RWPE2 (cell line): ENCODE measurements at places on chromosomes 2 and 18.
A peak's percentile ranks its signal among the peaks of the same experiment; 100 is the strongest.

DNA sequence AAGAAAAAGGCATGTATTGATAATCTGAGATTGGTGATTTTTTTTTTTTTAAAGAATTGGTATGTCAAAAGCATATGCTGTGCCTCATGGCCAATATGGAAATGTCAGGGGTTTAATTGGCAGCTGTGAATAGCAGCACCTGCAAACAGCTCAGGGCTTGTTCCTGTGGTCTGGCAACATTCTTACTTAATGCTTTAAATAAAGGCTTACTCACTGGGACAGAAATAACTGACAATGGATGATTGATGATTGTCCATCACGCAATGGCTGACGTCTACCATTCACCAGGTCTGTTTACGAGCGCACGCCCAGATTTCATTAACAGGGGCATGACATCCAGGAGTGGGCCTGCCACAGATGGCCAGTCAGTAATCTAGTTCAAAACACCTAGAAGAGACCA lies 66.7 kb downstream of the ETAA1 start:
- peak; percentile 82 for DNase-seq

GRCh38 chr2:109285244-109285651 lies 156.2 kb downstream of the SH3RF3 start:
- DNase-seq: no peak

DNA sequence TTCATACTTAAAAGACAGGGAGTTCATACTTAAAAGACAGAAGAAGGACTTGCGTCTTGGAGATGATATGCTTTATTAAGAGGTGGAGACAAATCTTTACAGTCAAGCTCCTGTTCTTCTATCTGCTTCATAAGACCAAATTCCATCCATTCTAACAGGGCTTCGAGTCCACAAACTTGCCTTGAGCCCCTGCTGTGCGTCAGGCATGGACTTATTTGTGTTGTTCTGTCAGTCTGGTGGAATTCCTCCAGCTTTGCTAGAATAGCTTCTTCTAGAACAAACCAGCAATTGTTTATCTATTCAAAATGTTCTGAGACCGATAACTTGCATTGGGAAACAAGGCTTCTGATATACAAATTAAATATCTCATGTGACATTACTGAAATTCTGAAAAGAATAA lies 73.9 kb upstream of the SOX11 start:
- no peak for DNase-seq

DNA sequence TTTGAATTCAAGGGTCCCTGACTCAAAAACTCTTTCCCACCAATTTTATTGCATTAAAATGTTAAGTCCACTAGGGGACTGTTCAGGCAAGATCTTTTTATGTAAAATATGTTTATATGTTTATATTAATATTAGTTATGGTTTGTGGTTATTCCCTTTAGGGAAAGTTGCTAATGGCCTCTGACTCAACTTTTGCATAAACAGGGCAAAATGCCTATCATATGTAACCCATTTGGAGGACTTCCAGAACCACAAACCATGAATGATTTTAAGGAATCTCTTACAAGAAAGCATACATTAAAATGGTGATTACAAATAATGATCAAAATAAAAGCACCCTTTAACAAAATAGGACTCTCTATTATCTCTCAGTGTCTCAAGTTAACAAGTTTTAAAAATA lies 1484.5 kb upstream of the ZEB2 start:
- DNase-seq: no peak

GRCh38 chr2:57936216-57936615 lies 110.4 kb upstream of the VRK2 start:
- DNase-seq: no peak

DNA sequence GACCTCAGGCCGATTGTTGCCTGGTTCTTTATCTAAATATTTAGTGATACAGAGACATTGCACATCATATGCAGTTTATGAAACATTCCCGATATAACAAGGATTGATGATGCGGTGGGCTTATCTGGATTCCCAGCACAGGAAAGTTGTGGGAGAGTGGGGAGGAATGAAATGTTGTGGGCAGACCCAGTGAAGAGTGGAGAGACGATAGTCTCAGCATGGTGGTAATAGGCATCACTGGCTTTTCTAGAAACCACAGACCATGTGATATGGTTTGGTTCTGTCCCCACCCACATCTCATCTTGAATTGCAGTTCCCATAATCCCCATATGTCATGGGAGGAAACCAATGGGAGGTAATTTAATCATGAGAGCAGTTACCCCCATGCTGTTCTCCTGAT lies 34.8 kb upstream of the RND3 start:
- no peak for DNase-seq

DNA sequence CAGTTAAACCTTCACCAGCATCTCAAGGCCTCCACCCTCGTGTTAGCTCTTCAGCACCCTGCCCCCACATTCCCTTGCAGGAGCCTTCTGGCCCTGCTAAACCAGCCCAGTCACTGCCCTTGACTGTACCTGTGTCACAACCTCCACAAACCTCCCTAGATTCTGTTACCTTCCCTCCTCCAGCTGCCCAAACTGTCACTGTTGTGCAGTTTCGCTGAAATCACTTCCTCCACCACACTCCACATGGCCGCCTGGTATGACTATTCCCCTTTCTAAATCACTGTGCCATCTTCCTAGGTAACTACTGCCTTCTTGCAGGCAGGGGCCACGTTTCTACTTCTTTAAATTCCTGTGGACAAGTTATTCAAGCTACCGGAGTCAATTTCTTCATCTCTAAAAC lies 160.2 kb downstream of the GALNT14 start:
- DNase-seq: no peak

- DNase-seq: no peak
Observed at GRCh38 chr2:23425338-23425871, 40.4 kb downstream of the KLHL29 start.

DNA sequence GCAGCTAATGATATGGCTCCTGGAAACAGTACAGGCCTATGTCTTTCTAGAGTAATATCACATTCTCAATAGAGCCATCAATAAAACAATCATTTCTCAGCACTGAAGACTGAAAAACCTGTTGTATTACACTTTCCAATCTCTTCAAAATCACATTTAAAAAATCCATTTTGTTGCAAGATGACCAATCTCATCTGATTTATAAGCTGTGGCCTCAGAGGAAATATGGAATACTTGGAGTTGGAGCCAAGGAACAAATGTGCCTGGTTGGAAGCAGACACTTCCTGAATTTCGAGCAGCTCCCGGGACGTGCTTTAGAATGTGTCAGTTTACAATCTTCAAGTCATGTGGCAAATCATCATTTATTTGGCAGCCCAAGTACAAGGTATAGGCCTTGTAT lies 114.5 kb downstream of the ADCYAP1 start:
- DNase-seq: no peak

DNA sequence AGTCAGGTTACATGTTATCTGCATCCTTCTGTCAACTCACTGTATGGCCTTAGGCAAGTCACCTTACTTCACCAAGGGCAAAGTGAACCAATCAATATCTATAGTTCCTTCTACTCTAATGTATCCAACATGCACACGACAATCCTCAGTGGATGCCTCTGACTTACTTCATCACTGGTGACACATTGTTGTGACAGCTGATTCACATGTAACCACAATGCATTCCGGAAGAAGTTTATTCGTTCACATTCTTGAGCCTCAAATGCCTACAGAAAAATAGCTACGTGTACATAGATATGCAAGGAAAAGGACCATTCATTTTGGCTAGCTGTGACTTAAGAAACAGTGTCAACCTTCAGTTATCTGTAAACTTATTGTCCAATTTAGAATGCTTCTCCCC lies 26.3 kb upstream of the EPG5 start:
- no peak for DNase-seq
